CD4-positive, alpha-beta T cell treated with Interferon alpha-2 for 1 hour (primary cell): ENCODE measurements at places on chromosomes 4 and X.

- no peak for DNase-seq
Observed at GRCh38 chrX:110743679-110744340, 51.8 kb downstream of the CHRDL1 start.

DNA sequence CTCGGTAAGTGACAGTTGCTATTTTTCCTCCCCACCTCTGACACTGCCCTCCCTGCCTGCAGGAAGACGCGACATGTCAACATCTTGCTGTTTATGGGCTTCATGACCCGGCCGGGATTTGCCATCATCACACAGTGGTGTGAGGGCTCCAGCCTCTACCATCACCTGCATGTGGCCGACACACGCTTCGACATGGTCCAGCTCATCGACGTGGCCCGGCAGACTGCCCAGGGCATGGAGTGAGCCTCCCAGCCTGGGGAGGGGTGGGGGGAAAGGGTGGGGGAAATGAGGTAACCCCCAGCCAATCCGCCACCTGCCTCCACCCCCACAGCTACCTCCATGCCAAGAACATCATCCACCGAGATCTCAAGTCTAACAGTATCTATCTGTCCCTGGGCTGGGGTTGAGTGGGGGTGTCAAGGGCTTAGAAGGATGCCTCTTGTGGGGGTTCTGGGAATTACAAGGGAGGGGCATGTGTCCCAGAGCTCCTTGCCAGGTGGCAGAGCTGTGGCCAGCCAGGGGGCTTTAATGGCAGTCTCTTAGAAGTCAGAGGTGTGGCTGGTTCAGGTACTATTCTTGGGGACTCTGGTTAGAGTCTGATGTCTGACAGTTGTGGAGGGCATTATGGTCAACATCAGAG is 7.8 kb downstream of the ARAF start:
- DNase-seq = peak; percentile 33

GRCh38 chr4:6231663-6232165 is 31.4 kb upstream of the JAKMIP1 start:
- no peak for DNase-seq

GRCh38 chr4:22235698-22236097 is 280.2 kb downstream of the ADGRA3 start:
- DNase-seq = no peak

DNA sequence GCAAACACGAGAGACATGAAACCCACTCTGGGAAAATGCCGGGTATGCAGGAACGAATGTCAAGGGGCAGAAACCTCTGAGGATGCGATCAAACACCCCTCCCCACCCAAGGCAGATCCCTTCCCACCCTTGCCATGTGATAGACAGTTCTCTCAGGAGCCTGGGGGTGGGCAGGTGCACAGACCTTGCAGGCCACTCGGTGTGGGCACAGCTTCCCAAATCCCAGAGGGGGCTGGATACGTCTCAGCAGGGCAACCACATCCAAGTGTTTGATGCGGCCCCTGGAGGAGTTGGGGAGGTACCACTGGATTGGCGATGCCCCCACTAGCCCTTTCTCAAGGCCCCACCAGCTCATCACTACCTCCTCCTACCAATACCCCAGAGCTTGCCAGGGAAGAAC is 10.4 kb upstream of the SYP start:
- no peak for DNase-seq

- DNase-seq = no peak
Observed at GRCh38 chr4:101199507-101200285, 147.6 kb downstream of the PPP3CA start.

- no peak for DNase-seq
Observed at GRCh38 chr4:155569960-155570515, 96.6 kb upstream of the GUCY1A1 start.

DNA sequence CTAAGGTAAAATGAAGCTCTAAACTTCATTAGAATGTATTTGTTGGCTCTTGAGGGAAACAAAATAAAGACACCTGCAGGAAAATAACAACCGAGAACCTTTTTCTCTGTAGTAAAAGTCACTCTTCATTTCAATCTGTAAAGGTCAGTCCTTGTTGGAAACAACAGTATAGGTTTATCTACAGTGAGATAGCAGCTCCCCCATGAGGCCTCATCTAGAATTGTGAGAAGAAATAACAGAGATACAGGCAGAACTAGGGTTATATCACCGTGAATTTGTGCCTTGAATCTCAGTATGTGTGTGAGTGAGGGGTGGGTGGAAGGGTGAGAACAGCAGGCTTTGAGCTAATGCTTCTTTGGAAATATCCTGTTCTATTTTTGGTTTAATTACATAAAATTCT is 107.8 kb upstream of the FMR1 start:
- DNase-seq = peak; percentile 3

DNA sequence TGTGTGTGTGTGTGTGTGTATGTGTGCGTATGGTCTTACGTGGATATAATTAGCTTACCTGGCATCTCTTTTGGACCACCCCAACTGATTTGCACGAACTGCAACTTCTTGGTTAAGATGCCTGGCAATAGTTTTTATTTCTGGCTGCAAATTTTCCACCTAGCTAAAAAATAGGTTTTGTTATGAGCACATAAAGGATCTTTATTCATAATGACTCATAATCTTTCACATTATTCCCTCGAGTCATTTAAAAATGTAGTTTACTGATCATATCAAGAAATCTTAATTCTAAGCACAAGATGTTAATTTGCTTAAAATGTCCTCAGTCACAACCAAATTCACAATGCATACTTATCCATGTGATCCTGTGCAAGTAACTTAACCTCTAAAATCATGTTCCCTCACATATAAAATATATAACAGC is 1.5 kb downstream of the COX18 start:
- peak; percentile 34 for DNase-seq

DNA sequence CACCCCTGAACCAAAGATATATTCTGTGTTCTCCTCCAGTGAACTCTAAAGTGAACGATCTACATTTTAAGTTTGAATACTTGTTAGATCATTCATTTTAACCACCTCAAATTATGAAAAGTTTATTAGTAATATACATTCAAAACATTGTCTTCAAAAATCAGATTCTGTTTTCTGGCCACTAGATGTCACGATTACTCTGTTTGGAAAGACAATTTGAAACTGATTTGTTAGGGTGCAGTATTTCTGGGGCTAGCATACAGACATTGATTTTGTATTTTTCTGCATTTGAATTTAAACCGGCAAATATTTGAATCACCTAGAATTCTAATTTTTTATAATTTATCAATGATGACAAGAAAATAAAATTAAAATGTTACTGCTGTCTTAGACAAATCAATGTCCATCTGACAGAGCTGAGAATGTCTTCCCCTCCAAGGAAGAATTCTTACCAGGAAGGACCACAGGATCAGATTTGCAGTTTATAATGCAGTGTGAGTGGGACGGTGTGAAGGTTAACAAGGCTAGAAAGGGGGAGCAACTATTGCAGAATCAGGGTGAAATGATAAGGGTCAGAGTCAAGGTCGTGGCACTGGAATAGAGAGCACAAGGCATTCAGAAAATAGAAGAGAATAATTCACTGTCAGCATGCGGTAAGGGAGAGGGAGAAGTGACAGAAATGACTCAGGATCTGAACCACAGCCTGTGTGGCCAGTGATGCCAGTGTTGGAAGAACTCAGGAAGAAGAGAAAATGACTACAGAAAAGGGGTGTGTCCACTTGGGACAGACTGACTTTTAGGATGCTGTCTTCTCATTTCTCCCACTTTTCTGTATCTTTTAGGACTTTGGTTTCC is 91.6 kb downstream of the ANXA10 start:
- peak; percentile 31 for DNase-seq

- DNase-seq = no peak
Observed at GRCh38 chr4:59387759-59388758, 1812.1 kb upstream of the ADGRL3 start.

DNA sequence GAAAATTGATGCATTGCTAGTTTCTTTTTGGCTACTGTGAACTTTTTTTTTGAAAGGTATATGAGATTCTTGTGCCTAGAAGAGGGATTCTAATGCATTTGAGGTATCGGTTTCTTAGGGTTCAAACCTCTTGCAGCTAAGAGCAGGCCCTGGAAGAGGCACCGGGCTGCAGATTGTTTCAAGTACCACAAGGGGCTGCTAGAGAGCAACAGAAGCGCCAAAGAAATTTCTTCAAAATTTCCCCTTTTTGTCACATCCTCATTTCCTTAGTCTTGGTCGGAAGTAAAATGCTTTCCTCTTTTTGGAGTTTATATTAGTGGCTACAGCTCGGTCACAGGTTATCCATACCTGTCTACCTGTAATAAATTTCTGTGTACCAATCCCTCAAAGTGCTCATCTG is 89.8 kb downstream of the PDGFRA start:
- peak; percentile 19 for DNase-seq

GRCh38 chr4:4474476-4474875 is 67.4 kb downstream of the STX18 start:
- no peak for DNase-seq

- no peak for DNase-seq
Observed at GRCh38 chr4:81164623-81165416, 50.2 kb downstream of the PRKG2 start.

DNA sequence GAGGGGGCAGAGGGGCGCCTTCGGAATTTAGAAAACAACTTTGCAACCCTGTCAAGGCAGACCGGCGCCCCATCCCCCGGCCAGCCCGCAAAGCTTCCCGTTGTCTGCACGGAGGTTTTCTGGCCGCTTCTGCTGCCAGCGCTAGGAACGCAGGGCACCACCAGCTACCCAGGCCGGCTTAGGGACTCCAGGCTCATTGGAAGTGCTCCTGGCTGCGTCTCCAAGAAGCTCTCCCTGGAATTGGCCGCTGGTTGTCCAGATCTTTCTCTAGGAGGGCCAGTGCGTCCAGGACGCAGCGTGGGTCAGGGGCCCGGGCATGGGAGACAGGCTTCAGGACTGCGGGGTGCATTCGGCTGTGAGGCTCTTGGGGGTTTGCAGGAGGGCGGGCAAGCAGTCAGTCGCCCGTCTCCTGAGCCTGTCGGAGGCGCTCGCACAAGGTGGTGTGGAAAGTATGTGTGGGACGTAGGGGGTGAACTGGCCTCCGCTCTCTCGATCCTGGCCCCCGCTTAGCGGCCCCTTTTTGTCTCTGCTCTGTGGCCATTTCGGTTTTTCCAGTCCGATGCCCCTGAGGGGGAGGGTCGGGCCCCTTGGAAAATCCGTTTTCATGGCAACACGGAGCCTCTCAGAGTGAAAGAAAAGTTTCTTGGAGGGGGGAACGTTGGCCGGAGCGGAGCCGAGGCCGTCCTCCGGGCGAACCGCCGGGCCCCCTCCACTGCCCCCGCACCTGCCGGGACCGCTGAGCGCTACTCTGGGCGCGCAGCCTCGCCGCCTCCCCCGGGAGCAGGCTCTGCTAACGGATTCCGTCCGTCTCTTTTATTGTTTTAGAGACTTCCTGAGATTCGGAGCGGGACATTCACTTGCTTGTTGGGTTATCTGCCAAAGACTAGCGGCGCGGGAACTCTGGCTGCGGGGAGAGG is 810 bp upstream of the SOX3 start:
- no peak for DNase-seq

DNA sequence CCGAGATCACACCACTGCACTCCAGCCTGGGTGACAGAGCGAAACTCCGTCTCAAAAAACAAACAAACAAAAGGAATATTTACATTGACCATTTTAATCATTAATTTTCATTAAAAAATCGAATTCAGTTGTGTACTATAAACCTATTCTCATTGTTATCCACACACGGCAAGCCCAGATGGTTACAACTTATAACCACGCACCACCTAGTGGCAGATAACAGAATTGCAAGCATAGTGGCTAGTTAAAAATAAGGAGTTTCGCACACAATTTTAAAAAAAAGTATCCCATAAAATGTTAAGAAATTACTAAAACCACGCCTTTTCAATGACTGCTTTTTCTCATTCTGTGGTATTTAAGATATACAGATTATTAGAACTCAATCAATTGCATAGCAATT is 25.4 kb downstream of the MBNL3 start:
- DNase-seq = peak; percentile 25

- no peak for DNase-seq
Observed at GRCh38 chrX:23870041-23870440, 37.7 kb downstream of the APOO start.

DNA sequence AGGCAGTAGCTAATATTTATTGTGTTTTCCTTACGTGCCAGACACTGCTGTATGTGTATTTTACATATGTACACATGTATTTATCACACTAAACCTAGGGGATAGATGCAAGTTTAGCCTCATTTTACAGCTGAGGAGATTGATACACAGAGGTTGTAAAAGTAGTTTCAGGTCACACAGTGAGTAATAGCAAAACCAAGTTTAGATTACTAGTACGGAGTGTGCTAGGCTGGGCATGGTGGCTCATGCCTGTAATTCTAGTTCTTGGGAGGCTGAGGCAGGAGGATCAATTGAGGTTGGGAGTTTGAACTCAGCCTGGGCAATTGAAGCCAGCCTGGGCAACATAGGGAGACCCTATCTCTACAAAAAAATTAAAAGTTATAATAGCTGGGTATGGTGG is 701.1 kb upstream of the ATOH1 start:
- no peak for DNase-seq

- no peak for DNase-seq
Observed at GRCh38 chr4:158169506-158169905, 3.3 kb downstream of the GASK1B start.

DNA sequence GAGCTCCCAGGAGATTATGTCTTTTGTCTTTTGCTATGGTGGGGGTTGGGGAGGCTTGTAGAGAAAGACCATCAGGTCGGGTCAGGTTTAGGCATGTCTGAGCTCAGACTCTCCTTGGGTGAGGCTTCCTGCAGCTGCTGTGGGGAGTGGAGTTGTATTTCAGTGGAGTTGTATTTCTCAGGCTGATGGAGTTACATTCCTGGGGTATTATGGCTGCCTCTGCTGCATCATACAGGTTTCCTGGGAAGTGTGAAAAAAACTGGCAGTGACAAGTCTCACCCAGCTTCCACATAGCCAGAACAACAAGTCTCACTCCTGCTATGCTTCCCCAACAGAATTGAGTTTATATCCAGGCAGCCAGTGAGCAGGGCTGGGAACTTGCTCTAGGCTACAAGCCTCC is 119.3 kb downstream of the VSIG4 start:
- DNase-seq = no peak

DNA sequence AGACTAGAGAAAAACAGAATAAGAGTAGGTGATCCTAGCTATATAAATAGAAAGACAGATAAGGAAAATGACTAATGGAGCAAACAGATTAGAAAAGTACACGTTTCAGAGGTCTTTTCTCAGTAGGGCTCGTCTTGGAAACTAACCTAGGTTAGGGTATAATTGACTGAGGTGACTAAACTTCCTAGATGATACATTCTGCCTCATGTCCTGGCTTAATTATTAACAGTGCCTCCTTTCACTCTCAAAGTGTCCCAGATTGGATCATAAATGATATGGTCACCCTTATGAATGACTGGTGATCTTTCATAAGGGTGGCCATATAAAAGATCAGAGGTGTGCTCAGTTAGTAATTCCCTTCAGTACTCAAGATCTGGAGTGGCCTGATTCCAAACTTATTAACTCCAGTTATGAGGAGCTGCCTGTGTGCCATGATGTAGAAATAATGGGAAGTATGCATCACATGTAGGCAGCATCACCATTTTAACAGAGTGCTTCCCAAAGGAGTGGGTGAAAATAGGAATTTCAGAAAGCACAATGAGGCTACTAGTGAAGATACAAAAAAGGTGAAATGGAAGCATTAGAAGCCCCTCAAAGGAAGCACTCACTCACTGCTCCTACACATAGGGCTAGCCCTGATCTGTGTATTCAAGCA is 14.7 kb upstream of the GRIA3 start:
- DNase-seq = no peak
